ENCODE measurements at places on chromosomes 4 and X.

DNA sequence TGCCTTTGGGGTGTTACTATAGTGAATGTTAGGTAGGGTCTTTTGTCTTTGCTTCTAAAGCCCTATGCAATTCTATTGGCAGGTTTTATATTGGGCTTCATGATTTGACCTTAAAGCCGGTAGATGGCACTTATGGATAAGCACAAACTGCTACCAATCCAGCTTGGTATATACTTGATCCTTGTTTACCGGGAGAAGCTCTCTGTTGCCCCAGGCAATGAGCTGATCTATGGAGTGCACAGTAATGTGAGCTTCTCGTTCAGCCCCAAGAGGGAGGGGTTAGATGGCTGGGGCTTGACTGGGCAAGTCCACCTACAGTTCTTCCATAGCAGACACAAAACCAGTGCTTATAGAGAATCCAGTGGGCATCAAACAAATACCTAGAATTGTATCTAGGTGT lies 287.2 kb upstream of the CT83 start:
- no peak for DNase-seq

DNA sequence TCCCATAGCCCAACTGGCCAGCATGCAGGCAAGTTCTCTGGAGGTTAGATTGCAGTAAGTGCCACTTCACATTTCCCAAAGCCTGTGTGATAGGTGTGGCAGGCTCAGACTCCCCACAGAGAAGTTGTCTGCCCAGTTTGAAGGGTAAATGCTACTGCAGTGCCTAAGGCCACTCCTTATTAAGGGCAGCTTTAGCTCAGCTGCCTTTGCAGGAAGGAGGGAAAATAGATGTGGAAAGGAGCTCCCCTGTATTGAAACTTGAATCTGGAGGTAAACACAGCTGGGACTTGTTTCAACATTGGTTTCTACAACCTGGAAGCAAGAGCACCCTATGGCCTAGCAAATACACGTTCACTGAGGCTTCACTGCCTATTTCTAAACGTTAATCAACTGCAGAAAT lies 22.4 kb downstream of the NEXMIF start:
- no peak for DNase-seq

GRCh38 chr4:94722748-94723147 lies 35.0 kb upstream of the BMPR1B start:
- DNase-seq = no peak

DNA sequence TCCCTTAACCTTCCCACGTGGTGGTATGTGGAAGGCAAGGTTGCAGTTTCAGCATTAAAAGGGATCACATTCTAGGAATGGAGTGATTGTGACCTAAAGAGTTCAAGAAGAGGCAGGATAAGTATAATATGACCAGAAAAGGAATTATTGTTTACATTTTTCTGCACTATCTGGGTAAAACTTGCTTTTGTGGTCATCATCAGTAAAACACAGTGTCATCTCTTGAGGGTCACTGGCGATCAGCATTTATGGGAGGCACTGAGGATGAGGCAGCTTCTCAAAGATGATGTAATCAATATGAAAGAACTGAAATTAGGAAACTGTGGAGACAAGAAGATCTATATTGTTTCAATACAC lies 88.7 kb downstream of the CFAP299 start:
- DNase-seq = no peak

DNA sequence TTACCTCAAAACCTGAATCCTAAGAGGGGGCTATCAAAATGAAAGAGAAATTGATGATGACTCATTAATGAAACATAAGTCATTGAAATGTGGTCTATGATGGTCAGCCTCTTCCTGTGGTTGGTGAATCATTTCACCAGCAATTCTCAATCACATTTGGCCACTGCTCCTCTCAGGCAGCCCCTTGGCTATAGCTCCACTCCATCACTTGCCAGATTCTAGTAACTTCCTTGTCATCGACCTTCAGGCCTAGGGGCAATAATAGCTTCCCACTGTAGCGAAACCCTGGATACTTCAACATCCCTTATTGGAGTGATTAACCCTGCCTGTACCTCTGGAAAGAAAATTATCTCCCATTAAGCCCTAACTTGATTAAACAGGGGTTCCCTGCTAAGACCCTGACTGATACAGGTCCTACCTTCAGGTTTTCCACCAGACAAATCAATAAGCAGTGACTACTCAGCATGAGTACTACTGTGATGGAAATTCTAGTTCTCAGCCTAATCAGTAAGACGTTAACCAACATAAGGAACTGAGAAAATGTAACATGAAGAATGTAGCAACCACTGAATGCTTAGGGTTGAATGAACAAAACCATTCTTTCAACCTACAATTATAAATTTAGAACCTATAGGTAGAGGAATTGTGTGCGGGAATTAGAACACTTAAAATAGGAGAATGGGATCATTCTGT lies 30.4 kb downstream of the ADH7 start:
- DNase-seq = no peak

GRCh38 chr4:38489011-38489861 lies 174.8 kb upstream of the KLF3 start:
- DNase-seq = no peak

Data from frontal cortex (tissue), 4 donors.